ENCODE measurements at places on chromosomes 7 and 10. TPM values are rescaled to one million over a fixed set of nuclear protein-coding genes. Genes with fewer than 3 reads are reported as not detected.
A peak's percentile ranks its signal among the peaks of the same experiment; 100 is the strongest.

- peaks cover 84% of the 10 kb centered on the region for H3K36me3 ChIP-seq
- H3K27me3 ChIP-seq: no peaks in the 10 kb centered on the region
- H3K4me1 ChIP-seq: peaks cover 10% of the 10 kb centered on the region
- H3K27ac ChIP-seq: no peak overlapping the region
- no peak for DNase-seq
Observed at GRCh38 chr10:119933179-119933578, 40.6 kb downstream of the SEC23IP start.

DNA sequence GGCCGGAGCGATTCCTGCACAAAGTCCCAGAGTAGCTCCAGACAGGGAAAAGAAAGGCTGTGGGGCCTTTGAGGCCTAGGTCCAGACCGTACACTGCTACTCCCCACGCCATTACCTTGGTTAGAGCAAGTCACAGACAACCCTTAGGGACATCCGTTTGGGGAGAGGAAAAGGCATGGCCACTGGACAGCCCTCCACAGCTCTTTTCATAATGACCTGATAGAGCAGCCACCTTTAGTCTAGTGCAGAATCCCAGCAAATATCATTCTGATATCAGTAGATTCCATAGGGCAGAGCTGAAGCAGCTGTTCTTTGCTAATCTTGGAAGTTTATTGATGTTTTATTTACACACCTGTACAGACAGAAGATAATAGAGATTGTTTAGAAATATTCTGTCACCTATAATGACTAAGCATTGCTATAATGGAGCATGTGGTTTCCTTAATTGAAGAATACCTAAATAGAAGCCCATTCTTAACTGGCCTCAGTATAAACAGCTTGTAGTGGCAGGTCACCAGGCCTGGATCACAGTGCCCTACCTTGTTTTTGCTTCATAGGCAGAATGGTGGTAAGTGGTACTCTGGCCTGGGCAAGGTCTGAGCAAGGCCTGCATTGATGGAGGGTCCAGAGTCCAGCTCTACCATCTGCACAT is 27.9 kb downstream of the OGDH start:
- H3K27ac ChIP-seq: peak overlapping the region; percentile 78
- H3K27me3 ChIP-seq: no peaks in the 10 kb centered on the region
- H3K4me1 ChIP-seq: peaks cover 84% of the 10 kb centered on the region
- no peaks in the 10 kb centered on the region for H3K36me3 ChIP-seq
- H3K4me3 ChIP-seq: no peak overlapping the region

- no peak overlapping the region for H3K27ac ChIP-seq
- peak; percentile 85 for DNase-seq
- peak overlapping the region; percentile 88 for H3K4me3 ChIP-seq
- peaks cover 28% of the 10 kb centered on the region for H3K4me1 ChIP-seq
- H3K36me3 ChIP-seq: no peaks in the 10 kb centered on the region
- H3K27me3 ChIP-seq: peaks cover 33% of the 10 kb centered on the region
Observed at GRCh38 chr10:62818426-62819011, 2.4 kb upstream of the EGR2 start.

DNA sequence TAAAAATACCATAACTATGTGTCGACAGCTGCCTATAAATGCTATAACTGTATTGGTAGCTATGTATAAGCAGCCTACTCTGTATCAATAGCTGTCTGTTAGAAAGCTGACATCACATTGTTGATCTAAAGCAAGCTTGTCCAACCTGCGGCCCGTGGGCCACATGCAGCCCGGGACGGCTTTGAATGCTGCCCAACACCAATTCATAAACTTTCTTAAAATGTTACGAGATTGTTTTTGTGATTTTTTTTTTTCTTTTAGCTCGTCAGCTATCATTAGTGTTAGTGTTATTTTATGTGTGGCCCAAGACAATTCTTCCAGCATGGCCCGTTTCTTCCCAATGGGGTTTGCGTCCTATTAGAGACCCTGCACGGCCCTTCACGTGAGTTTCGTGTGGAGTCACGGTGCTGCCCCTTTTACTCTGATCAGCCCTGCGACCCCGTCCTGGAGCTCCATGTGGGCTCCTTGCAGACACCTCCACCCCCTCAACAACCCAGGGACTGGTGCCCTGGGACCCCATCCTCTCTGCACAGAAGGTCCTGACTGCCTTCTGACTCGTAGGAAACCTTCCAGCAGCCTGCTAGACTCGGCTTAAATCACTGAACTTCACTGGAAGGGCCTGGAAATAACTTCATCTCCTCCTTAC is 4.5 kb upstream of the PRKAR1B start:
- H3K36me3 ChIP-seq: peaks cover 16% of the 10 kb centered on the region
- H3K27ac ChIP-seq: no peak overlapping the region
- no peak overlapping the region for H3K4me3 ChIP-seq
- DNase-seq: no peak

DNA sequence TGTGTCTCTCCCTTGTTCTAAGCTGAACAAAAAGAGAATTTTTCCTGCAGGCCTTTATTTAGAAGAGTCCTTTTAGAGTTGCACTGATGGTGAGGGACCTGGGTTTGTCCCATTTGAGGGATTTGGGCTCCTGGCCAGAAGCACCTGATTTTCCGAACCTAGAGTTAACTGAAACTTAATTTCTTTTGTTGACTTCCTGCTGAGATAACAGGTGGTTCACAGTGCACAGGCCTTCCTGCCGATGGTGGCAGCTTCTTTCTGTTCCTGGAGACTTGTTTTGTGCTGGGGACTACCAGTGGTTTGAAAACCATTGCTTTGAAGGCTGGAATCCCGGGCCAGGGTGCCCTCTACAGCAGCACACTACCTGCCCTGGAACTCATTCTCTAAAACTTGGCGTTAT is 99.2 kb downstream of the SUGCT start:
- H3K27ac ChIP-seq: no peak overlapping the region
- no peaks in the 10 kb centered on the region for H3K4me1 ChIP-seq
- no peaks in the 10 kb centered on the region for H3K27me3 ChIP-seq
- H3K4me3 ChIP-seq: no peak overlapping the region

DNA sequence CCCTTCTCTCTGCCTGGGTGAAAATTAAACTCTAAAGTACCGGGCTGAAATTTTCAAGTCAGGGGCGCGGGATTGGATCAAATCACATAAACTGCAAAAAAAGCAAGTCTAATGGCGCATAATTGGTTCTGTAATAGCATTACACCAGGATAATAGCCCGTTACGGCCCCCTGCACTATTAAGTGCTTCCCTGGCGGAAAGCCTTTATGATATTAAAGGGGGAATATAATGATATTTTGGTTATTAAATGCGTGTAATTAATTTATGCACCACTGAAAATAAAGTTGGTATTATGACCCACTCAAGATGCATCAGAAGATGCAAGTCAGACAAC is 744 bp upstream of the DRGX start:
- H3K4me3 ChIP-seq: no peak overlapping the region
- no peaks in the 10 kb centered on the region for H3K36me3 ChIP-seq
- H3K4me1 ChIP-seq: peaks cover 9% of the 10 kb centered on the region
- H3K27ac ChIP-seq: no peak overlapping the region
- H3K27me3 ChIP-seq: peaks cover 94% of the 10 kb centered on the region

DNA sequence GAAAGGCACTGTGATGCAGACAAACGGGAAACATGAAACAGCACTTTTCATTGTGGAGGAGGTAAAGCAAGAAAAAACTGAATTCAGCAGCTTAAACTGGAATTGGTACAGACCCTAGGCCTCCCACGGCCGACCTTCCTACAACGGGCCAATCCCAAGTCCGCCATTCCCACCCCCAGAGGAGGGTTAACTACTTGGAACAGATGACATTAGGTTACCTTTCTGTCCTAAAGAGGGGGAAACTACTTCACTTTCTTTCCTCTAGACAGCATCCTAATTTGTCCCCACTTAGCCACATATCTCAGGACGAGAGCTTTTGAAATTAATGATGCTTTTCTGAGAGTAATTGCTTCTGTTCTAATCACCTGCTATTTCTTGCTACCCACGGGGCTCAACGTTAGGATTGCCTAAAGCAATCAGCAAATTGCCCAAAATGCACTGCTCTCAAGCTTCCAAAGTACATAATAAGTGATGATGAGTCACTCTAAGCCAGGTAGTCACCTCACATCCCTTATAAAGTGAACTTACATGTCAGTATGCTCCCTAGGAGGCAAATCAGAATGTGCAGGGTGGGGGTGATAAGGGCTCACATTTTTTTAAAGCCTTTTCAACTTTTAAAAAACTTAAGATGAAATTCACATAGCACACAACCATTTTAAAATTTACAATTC is 36.7 kb downstream of the LSM5 start:
- no peaks in the 10 kb centered on the region for H3K36me3 ChIP-seq
- no peak overlapping the region for H3K4me3 ChIP-seq
- DNase-seq: no peak
- H3K4me1 ChIP-seq: no peaks in the 10 kb centered on the region
- no peak overlapping the region for H3K27ac ChIP-seq
- H3K27me3 ChIP-seq: no peaks in the 10 kb centered on the region

- no peak for DNase-seq
- H3K27ac ChIP-seq: no peak overlapping the region
- no peaks in the 10 kb centered on the region for H3K36me3 ChIP-seq
- peaks cover 4% of the 10 kb centered on the region for H3K4me1 ChIP-seq
- H3K27me3 ChIP-seq: no peaks in the 10 kb centered on the region
- no peak overlapping the region for H3K4me3 ChIP-seq
Observed at GRCh38 chr7:78333530-78334425, 535.2 kb downstream of the PHTF2 start.

- H3K4me1 ChIP-seq: peaks cover 23% of the 10 kb centered on the region
- H3K36me3 ChIP-seq: no peaks in the 10 kb centered on the region
- H3K27me3 ChIP-seq: no peaks in the 10 kb centered on the region
- peak overlapping the region; percentile 47 for H3K27ac ChIP-seq
- no peak overlapping the region for H3K4me3 ChIP-seq
Observed at GRCh38 chr7:114944745-114945625, 23.1 kb downstream of the MDFIC start.

DNA sequence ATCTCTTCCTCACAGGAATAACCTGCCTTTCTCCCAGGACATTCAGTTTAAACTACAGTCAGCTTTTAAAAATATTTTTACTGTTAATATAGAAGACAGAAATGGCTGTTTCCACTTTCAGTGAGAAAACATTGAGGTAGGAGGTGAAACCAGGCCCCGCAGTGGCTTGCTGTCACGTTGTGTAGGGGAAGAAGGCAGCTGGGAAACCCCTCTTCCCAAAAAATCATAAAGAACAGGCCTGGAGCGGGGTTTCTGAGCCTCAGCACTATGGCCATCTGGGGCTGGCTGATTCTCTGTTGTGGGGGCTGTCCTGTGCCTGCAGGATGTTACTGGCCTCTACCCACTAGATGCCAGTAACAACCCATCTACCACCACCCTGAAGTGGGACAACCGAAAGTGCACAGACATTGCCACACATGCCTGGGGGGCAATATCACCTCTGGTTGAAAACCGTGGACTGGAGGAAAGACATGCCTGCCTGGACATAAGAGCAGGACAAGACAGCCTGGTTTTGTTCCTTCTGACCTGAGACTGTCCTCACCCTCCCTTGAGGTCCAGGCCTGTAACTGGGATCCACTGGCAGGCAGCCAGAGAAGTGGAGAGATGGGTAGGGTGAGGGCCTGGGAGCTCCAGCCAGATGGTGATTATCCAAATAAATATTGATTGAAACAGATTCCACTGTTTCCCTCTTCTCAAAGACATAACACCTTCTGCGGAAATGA is 43.9 kb downstream of the KCNH2 start:
- no peaks in the 10 kb centered on the region for H3K27me3 ChIP-seq
- H3K27ac ChIP-seq: no peak overlapping the region
- H3K36me3 ChIP-seq: no peaks in the 10 kb centered on the region
- no peaks in the 10 kb centered on the region for H3K4me1 ChIP-seq

GRCh38 chr7:28054531-28055160 is 125.9 kb downstream of the JAZF1 start:
- no peak overlapping the region for H3K27ac ChIP-seq
- DNase-seq: no peak
- H3K4me1 ChIP-seq: no peaks in the 10 kb centered on the region
- H3K27me3 ChIP-seq: no peaks in the 10 kb centered on the region
- H3K36me3 ChIP-seq: no peaks in the 10 kb centered on the region

- peaks cover 31% of the 10 kb centered on the region for H3K4me1 ChIP-seq
- peak overlapping the region; percentile 73 for H3K4me3 ChIP-seq
- H3K27ac ChIP-seq: peak overlapping the region; percentile 78
- DNase-seq: no peak
- peaks cover 25% of the 10 kb centered on the region for H3K36me3 ChIP-seq
Observed at GRCh38 chr7:192701-193480, 520 bp downstream of the FAM20C start.

DNA sequence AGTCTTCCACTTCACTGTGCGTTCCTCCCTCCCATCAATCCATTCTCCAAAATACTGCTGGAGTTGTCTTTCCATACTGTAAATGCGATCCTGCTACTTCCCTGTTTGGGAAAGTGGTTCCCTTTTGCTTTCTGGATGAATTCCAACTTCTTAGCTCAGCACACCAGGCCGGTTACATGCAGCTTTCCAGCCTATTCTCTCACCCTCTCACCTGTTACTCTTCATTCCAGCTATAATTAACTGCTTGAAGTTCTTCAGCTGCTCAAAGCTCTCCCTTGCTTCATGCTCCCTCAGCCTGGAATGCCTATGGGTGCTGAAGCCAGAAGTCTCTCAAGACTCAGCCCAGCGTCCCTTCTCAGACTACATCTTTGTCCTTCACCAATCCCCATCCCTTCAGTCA is 6.0 kb upstream of the ZNRF2 start:
- H3K4me3 ChIP-seq: no peak overlapping the region
- no peaks in the 10 kb centered on the region for H3K36me3 ChIP-seq
- no peak overlapping the region for H3K27ac ChIP-seq

- H3K27me3 ChIP-seq: no peaks in the 10 kb centered on the region
- H3K4me3 ChIP-seq: no peak overlapping the region
- peaks cover 36% of the 10 kb centered on the region for H3K36me3 ChIP-seq
- DNase-seq: no peak
- H3K4me1 ChIP-seq: no peaks in the 10 kb centered on the region
- no peak overlapping the region for H3K27ac ChIP-seq
Observed at GRCh38 chr10:93406364-93407145, 75.6 kb downstream of the MYOF start.

- no peaks in the 10 kb centered on the region for H3K27me3 ChIP-seq
- no peak for DNase-seq
- no peaks in the 10 kb centered on the region for H3K4me1 ChIP-seq
- no peak overlapping the region for H3K4me3 ChIP-seq
- H3K36me3 ChIP-seq: no peaks in the 10 kb centered on the region
- H3K27ac ChIP-seq: no peak overlapping the region
Observed at GRCh38 chr7:81710751-81711150, 59.1 kb downstream of the HGF start.

GRCh38 chr10:95835149-95835860 is 72.5 kb upstream of the CC2D2B start:
- H3K4me1 ChIP-seq: peaks cover 7% of the 10 kb centered on the region
- H3K4me3 ChIP-seq: no peak overlapping the region
- no peaks in the 10 kb centered on the region for H3K36me3 ChIP-seq
- no peak for DNase-seq
- H3K27ac ChIP-seq: no peak overlapping the region

The KNDC1 gene
- total RNA-seq: 14.3 TPM

The PKD2L1 gene
- total RNA-seq: 2.1 TPM

The TBRG4 gene
- total RNA-seq: 59.4 TPM

The YWHAG gene
- total RNA-seq: 102 TPM

Data from upper lobe of right lung (tissue), 1 donor.